Activated CD8-positive, alpha-beta T cell treated with anti-CD3 and anti-CD28 coated beads for 36 hours (primary cell): ENCODE measurements at places on chromosomes 11 and 22. TPM values are rescaled to one million over a fixed set of nuclear protein-coding genes. Genes with fewer than 3 reads are reported as not detected.

ACRV1 gene
- not detected for total RNA-seq

DNA sequence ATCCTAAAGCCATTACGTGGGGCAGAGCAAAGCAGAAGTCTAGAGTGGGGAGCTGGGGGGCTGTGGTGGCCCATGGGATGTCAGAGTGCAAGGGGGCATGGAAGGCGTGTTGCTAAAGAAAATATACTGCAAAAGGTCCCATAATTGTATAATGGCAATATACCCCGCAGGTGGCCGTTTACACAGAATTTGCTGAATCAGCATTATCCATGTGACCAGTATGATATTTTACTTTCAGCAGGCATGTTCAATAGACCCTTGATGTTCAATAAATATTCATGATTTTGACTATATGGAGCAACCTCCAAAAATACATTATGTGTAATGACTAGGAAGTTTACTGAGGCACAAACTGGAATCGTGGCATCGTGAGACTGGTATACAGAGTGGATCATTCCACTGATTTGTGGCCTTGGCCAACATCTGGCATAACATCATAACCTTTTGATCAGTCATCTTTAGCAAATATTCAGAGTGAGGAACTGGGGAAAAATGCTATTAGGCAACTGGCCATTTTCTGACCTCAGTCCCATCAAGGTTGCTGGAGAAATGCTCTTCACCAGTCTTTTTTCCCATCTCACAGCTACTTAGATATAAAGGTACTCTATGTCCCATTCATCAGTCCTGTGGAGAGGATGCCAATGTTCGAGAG is 29.3 kb upstream of the PPP2R1B start:
- H3K27ac ChIP-seq = no peak overlapping the region
- peaks cover 37% of the 10 kb centered on the region for H3K36me3 ChIP-seq
- no peak overlapping the region for H3K4me3 ChIP-seq
- peaks cover 6% of the 10 kb centered on the region for H3K4me1 ChIP-seq
- H3K27me3 ChIP-seq = no peaks in the 10 kb centered on the region

DNA sequence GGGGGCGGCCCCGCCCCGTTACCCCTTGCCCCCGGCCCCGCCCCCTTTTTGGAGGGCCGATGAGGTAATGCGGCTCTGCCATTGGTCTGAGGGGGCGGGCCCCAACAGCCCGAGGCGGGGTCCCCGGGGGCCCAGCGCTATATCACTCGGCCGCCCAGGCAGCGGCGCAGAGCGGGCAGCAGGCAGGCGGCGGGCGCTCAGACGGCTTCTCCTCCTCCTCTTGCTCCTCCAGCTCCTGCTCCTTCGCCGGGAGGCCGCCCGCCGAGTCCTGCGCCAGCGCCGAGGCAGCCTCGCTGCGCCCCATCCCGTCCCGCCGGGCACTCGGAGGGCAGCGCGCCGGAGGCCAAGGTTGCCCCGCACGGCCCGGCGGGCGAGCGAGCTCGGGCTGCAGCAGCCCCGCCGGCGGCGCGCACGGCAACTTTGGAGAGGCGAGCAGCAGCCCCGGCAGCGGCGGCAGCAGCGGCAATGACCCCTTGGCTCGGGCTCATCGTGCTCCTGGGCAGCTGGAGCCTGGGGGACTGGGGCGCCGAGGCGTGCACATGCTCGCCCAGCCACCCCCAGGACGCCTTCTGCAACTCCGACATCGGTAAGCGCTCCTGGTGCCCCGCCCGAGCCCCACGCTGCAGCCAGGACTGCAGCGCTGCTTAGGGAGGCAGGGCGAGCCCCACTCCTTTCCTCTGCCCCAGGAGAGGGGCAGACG is at the start of gene TIMP3:
TIMP3 (plus strand) TSS at position 169 of the 700 bp plus-strand sequence; CDS start at position 466, 297 bp downstream.
- H3K36me3 ChIP-seq = no peaks in the 10 kb centered on the region
- H3K27me3 ChIP-seq = peaks cover 43% of the 10 kb centered on the region
- DNase-seq = peak; percentile 8
- H3K27ac ChIP-seq = no peak within 1 kb of the TSS

GRCh38 chr11:12693094-12693478 is 18.9 kb downstream of the TEAD1 start:
- no peak for DNase-seq
- peaks cover 8% of the 10 kb centered on the region for H3K4me1 ChIP-seq
- no peak overlapping the region for H3K27ac ChIP-seq
- no peak overlapping the region for H3K4me3 ChIP-seq
- no peaks in the 10 kb centered on the region for H3K36me3 ChIP-seq

DNA sequence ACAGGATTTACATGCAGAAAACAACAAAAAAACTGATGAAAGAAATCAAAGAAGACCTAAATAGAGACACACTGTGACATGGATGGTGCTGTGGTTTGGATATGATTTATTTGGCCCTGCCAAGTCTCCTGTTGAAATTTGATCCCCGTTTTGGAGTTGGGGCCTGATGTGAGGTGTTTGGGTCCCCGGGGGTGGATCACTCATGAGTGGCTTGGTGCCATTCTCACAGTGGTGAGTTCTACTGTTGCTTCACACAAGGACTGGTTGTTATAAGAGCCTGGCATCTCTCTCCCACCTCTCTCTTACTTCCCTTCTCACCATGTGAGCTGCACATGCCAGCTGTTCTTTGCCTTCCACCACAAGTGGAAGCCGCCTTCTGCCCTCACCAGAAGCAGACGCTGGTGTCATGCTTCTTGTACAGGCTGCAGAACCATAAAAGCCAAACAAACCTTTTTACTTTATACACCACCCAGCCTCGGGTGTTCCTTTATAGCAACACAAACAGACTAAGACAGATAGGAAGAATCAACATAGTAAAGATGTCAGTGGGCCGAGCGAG is 7.8 kb upstream of the RTL6 start:
- peaks cover 2% of the 10 kb centered on the region for H3K27me3 ChIP-seq
- H3K4me1 ChIP-seq = peaks cover 7% of the 10 kb centered on the region
- H3K36me3 ChIP-seq = no peaks in the 10 kb centered on the region
- H3K4me3 ChIP-seq = no peak overlapping the region
- DNase-seq = no peak
